Stimulated activated CD4-positive, alpha-beta T cell treated with anti-CD3 and anti-CD28 coated beads, TNF-alpha, amount 100 ng/mL, for 4 hours (primary cell): ENCODE measurements at places on chromosomes 16 and 17.

DNA sequence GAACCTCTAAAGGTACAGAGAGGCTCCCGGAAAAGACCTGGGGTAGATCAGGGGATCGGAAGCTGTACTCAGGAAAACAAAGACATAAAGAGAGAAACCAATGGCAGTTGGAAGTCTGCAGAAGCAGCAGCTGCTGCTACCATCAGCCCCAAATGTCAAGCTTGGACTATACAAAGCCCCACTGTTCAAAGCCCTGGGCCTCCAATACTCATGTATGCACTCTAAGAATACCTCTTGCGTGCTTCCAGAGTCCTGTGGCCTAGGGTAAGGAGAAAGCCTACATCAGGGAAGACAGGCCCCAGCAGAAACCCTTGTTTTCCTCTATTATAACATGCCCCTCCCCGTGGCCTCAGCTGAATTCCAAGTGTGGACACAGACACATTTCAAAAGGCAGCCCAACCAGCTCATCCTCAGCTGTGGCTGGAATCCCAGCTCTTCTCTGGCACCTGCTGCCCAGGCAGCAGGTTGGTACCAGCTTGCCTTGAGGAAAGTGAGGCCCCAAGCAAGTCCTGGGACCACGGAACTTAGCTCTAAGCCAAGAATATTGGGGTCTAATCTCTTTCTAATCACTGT lies 19.3 kb upstream of the MTMR4 start:
- DNase-seq: no peak

DNA sequence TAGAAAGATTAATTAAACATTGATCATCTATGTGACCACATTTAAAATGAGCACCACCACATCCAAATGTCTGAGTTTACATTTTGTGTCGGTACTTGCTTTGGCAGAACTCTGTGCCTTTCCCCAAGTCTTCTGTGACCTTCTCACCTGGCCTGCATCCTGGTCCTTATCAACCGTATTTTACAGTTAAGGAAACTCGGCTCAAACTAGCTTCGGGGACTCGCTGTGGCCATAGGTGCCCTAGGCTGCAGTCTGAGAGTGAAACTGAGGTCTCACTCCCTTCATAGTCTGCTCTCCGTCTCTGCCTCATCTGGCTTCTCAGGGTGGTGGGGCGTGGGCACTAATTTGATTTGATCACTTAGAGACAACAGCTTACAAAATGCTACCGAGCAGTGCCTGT lies 555.5 kb downstream of the WWOX start:
- DNase-seq: no peak

DNA sequence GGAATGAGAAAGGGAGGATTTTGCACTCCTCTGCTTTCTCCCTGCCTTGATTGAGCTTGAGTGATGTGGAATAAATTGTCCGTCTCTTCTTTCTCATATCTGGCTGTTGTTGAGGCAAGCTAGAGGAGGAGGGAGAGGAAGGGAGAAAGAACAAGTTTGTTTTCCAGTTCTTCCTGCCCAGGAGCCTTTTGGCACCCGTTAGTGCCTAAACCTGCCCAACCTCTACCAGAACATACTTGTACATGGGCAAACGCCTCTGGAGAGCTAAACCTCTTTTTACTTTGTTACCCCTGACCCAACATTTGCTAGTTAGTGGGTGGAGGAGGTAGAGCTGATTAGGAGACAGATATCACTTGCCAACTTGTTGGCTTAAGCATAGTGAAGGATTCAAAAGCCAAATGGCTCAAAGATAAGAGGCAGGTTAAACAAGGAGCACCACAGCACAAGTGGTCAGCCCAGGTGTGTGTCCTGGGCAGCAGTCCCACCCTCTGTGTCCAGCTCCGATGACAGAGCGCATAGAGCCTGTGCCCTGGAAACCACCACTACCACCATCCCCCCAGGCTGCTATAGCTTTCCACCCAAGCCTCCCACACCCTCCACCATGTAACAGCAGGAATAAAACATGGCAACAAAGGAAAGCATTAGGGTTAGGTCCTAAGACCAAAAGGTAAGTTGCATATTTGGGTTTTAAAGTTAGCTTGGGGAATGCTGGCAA lies 6.5 kb downstream of the ODF4 start:
- DNase-seq: no peak

- DNase-seq: no peak
Observed at GRCh38 chr16:11143372-11144035, 112.5 kb downstream of the SOCS1 start.

DNA sequence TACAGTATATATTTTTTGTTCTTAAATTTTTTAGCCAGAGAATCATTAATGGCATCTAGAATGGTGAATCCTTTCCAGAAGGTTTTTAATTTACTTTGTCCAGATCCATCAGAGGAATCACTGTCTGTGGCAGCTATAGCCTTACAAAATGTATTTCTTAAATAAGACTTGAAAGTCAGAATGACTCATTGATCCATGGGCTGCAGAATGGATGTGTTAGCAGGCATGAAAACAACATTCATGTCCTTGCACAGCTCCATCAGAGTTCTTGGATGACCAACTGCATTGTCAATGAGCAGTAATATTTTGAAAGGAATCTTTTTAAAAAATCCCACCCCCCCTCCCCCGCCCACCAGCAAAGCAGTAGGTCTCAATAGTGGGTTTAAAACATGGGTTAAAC lies 51.4 kb downstream of the CACNG1 start:
- no peak for DNase-seq

GRCh38 chr16:9092282-9092977 lies 986 bp downstream of the HAPSTR1 start:
- DNase-seq: peak; percentile 14

- no peak for DNase-seq
Observed at GRCh38 chr16:71467810-71468209, 5.8 kb upstream of the ZNF23 start.

DNA sequence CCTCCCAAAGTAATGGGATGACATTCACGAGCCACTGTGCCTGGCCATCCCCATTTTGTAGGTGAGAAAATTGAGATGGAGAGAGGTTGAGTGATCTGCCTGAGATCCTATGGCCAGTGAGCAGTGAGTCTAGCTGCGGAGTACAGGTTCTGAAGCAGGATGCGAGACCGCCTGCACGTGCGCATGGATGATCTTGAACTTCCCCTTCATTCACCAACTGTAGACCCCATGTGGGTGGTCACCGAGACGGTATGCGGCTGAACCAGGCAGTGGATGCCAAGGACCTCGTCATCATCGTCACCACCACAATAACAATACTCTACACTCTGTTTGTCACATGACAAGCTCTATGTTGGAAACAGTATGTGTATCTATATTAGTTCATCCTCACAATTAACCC lies 6.2 kb upstream of the SPNS3 start:
- DNase-seq: no peak

GRCh38 chr17:13521784-13522183 lies 79.9 kb downstream of the HS3ST3A1 start:
- DNase-seq: no peak

- DNase-seq: no peak
Observed at GRCh38 chr17:15659663-15660062, 24.4 kb downstream of the TRIM16 start.

DNA sequence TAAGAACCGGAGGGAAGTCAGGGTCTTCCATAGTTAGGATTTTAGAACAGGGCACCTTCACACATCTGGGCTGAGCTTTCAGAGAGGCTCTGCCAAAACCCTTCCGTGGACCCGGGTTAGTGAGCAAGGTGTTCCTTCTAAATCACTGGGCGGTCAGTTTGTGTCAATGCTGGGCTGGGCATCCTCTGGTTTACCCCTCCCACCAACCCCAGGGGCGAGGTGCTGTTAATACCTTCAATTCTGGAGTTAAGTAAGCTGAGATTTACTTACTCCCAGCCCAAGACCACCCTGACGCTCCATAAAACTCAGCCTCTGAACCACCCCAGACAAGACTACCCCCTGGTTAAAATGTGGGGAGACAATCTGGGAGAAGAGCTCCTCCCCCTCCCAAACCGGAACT lies 1.0 kb downstream of the TMEM92 start:
- DNase-seq: no peak

DNA sequence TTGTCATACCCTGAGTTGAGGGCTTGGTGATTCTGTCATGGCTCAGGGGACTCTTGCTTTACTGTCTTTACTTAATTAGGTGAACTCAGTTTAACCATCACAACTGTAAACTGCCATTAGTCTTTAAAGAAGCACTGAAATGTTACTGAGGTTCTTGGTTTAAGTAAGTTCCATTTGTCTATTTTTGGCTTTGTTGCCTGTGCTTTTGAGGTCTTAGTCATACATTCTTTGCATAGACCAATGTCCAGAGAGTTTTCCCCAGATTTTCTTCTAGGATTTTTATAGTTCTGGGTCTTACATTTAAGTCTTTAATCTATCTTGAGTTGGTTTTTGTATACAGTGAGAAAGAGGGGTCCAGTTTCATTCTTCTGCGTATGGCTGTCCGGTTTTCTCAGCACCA lies 137.5 kb downstream of the SOCS1 start:
- no peak for DNase-seq
